ENCODE measurements at places on chromosomes 4 and X.

GRCh38 chr4:53152467-53152866 is 213.4 kb downstream of the SCFD2 start:
- no peak for DNase-seq

GRCh38 chrX:12142661-12143060 is 4.4 kb downstream of the FRMPD4 start:
- no peak for DNase-seq

GRCh38 chr4:35087218-35087617 is 1157.1 kb downstream of the ARAP2 start:
- DNase-seq = peak; percentile 56

DNA sequence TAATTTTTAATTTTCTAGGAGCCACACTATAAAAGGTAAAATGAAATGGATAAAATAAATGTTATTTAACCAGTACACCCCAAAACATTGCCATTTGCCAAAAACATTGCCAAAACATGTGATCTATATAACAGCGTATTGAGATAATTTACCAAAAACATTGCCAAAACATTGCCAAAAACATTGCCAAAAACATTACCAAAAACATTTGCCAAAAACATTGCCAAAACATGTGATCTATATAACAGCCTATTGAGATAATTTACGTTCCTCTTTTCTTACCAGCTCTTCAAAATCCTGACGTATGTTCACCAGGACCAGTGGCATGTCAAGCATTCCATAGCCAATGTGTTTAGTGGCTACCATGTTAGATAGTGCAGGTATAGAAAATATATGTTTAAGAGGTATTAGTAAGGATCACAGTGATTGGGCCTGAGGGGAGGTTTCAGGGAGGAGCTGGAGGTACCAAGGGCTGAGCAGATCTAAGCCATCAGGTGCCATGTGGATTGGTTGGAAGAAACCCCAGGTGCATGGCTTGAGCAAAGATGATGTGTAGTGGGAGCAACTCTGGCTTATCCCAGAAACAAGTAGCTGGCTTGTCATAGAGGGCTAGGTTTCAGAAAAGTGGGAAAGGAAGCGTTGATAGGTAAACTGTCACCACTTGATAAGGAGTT is 42.6 kb downstream of the RAPGEF2 start:
- DNase-seq = no peak

DNA sequence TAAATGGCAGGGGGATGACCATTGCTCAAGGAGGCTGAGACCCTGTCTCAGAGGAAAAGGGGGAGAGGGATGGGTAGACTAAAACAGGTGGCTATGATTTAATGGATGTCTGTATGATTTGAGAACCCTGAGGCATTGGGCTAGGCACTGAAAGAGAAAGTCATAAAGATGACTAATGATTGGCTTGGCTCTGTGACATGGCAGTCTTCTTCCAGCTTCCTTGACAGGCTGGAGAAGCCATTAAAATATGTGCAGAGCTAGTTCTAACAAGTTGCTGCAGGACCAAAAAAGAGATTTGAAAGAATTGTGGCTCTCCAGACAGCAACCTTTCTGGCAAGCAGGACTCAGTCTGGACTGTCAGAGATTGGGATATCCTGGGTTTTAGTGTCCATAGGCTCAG is 53.6 kb downstream of the AMER1 start:
- DNase-seq = peak; percentile 67

GRCh38 chrX:18297251-18297650 is 57.2 kb downstream of the SCML2 start:
- no peak for DNase-seq

DNA sequence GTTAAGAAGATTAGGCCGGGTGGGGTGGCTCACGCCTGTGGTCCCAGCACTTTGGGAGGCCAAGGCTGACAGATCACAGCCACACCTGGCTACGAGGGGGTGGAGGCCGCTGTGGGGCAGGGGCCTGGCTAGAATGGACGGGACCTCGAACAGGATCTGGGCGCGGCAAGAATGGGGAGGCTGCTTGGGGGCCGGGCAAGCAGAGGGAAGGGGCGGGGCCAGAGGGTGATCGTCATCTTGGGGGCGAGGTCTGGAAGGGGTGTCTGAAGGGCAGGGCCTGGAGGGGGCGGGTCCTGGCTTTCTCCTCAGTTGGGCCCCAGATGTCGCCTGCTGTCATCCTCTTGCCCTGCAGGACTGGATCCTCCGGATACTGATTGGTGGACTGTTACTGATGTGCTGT is 57.3 kb upstream of the ENPEP start:
- no peak for DNase-seq

DNA sequence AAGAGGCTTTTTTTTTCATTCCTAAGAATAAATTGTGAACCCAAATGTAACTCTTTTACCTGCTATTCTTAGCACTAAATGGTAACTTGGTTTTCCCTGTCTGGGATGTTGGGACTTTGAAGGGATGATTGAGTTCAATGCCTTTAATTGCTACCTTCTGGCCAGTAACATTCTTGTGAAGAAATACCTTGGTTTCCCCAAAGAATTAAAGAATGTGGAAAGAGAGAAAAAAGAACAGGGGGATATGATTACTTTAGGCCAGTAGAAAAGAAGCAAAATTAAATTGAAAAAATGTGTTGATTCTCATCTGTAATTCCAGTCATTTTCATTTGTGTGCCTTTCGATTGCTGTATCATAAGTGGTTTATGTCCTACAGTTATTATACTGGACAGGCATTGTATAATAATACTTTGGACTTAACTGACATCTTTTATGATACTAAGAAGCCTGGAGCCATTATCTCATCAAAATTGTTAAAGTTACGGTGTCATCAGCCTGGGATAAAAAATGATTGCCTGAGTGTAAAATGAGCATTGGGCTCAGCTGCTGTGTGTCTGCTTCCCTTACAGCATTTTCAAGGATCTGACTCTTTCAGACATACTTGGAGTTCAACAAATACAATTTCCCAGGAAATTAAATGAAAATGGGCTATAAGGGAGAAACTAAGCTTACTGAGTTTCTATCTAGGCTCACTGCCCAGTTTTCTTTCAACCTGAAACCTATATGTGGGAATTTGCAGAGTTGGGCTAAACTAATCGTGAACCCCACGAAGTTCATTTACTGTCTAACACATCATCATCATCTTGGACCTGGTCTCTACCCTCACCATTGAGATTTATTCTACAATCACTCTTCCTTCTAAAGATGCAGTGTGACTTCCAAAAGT is 146.3 kb downstream of the SHROOM3 start:
- DNase-seq = no peak

GRCh38 chrX:10076765-10077164 is 80.0 kb upstream of the CLCN4 start:
- peak; percentile 74 for DNase-seq

DNA sequence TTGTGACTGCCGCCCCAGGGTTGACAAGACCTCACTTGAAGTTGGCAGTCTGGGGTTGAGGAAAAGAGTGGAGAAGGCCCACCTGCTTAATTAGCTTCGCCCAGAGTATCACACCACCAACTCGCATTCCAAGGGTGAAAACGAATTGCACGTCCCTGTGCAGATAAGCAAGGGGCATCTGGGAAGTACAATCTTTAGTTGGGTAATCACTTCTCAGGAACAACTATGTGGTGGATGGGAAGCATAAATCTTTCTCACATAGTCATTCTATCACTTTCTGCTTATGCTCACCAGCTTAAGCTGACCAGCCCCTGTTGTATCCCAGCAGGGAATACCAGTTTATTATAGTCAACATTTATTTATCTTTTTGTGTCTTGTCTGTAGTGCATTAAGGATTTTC is 14.3 kb downstream of the SPCS3 start:
- no peak for DNase-seq

- DNase-seq = no peak
These were observed 7.9 kb downstream of the FAM13A start for GRCh38 chr4:89048906-89049601.
